Urothelium cell line (cell line): ENCODE measurements at places on chromosomes 1 and 21.

DNA sequence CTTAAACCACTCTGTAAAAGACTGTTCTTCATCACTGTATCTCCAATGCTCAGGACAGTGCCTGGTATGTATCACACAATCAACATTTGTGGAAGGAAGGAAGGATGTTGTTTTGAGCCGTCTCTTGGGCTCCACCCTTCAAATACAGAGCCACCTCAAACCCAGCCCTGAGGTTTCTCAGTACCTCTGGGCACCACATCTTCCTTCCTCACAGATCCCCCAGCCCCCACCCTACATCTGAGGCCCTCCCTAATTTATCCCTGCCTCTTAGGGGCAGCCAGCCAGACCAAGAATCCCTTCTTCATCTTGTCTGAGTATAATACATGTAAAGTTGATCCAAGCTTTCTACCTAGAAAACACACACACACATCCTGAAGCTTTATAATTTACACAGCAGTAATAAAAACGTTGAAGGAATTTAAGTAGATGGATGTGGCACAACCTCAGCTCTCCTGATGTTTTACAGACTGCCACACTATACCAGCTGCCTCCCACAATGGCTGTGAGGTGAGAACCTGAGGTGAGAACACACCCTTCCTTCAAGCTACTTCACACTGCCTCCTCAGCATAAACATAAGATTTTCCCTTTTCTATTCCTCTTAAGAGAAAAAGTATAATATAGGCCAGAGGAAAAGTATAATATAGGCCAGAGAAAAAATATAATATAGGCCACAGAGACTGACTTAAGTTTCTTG, 48.5 kb downstream of the CDC7 start:
- no peak for DNase-seq

- DNase-seq, result no peak
Observed at GRCh38 chr1:149843431-149844041, 55.8 kb upstream of the BOLA1 start.

GRCh38 chr1:1752636-1753606, 25.3 kb downstream of the NADK start:
- DNase-seq, result no peak

DNA sequence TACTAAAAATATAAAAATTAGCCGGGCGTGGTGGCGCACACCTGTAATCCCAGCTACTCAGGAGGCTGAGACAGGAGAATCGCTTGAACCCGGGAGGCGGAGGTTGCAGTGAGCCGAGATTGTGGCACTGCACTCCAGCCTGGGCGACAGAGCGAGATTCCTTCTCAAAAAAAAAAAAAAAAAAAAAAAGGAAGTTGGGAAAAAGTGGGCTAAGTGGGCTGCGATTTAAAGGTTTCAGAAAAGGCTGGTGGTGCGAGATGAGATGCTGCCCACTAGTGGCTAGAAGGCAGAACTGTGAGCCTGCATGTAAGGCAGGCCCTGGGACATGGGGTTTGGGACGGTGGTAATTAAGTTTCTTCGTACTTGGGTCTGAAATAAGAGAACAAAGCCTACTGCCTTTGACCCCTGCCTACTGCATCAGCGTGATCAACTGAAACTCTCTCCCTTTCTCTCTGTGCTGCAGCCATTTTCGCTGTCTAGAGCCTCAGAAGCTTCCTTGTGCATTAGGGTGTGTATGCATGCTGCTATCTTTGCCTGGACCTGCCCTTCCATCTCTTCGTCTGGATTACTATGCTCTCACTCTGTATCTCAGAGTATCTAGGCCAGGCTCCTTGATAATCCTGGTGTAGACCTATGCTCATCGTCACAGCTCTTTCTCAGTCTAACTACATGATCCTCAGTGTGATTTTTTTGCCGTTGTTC, 12.4 kb downstream of the FMOD start:
- DNase-seq, result peak; percentile 62

DNA sequence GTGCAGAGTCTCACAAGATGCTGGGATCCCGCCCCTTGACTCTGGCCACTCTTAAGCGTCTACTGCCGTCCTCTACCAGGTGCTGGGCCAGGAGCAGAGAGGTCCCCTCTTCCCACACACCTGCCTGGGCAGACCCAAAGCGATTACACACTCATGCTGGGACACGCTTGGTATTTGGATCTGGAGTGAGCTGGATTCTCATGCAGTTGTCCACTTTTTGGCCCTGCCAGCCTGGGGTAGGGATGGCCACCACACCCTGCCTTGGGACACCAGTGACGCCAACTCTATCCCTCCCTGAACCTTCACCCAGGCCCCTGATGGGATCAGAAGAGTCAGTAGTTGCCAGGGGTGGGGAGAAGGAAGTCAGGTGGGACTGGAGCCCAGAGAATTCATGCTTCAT, 28.6 kb downstream of the ITPKB start:
- DNase-seq, result no peak

DNA sequence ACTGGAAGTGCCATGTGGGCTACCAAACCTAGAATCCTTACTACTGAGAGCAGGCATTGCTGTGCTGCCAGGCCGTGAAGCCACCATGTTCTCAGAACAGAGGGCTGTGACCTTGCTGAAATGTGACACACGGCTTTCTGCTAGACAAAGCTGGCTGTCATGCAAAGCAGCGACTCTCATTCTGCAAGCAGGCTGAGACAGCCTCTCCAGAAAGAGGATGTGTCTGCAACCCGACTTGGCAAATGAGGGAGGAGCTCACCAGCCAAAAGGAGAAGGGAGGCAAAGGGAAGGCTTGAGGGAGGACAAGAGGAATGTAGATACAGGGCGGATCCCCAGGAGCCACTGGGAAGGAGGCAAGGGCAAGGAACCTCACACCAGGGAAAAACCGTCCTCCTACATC, 85.7 kb upstream of the KRTAP19-8 start:
- DNase-seq, result no peak

GRCh38 chr1:39845569-39846566, 37.4 kb downstream of the TRIT1 start:
- peak; percentile 68 for DNase-seq

- DNase-seq, result no peak
Observed at GRCh38 chr1:236066054-236066453, 1.2 kb upstream of the NID1 start.

DNA sequence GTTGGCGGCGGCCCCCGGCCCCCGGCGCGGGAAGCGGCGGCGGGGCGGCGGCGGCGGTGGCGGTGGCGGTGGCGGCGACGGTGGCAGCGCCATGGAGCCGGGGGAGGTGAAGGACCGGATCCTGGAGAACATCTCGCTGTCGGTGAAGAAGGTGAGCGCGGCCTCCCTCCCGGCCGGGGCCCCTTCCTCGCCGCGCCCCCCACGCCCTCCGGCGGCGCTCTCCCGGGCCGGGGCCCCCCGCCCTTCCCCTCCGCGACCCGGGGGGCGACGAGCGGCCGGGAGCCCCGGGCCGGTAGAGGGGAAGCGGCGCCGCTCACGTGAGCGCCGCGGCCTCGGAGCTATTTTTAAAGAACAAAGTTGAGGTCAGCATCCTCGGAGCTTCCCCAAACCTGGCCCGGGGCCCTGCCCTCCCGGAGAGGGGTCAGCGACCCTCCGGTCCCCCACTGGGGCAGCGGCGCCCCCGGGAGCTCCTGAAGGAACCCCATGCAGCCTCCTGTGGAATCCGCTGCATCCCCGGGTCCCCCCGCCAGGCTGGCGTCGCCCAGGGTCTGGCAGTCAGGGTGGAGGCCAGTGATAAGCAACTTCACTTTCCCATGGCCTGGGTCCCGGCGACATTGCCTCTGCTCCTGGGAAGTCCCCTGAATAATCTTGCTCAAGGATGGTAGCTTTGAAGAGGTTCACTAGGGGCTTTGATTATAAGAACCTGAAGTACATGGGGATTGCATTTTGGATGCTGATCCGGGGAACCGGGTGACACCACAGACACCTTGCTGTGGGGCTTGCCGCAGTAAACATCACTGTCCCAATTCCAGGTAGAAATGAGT, 560 bp downstream of the PLEKHM2 start:
- DNase-seq, result peak; percentile 54
